ENCODE measurements at places on chromosomes 13 and 19. TPM values are rescaled to one million over a fixed set of nuclear protein-coding genes. Genes with fewer than 3 reads are reported as not detected.

Gene SIGLECL1
- not detected for total RNA-seq

Gene ZNF208
- 1.4 TPM for total RNA-seq

Gene TMIGD2
- total RNA-seq = not detected

Gene COL5A3
- 4.0 TPM for total RNA-seq

Gene FPR1
- 0.96 TPM for total RNA-seq

Gene PRR36
- not detected for total RNA-seq

Gene IGFL2
- not detected for total RNA-seq

Gene GADD45GIP1
- 13.5 TPM for total RNA-seq

Gene KLK4
- not detected for total RNA-seq

Gene DAND5
- total RNA-seq = not detected

Gene DIAPH3
- total RNA-seq = 25.9 TPM

Gene F2RL3
- total RNA-seq = not detected

Gene PSG11
- total RNA-seq = under 0.01 TPM

Gene CEACAM7
- total RNA-seq = not detected

Gene PNMA8A
- total RNA-seq = 0.77 TPM

Gene ZNF418
- total RNA-seq = 5.6 TPM

Gene SIGLEC11
- total RNA-seq = not detected

Gene ZNF44
- 7.3 TPM for total RNA-seq

Gene FCER2
- total RNA-seq = not detected
